Stimulated activated CD8-positive, alpha-beta memory T cell treated with anti-CD3 and anti-CD28 coated beads, Interleukin-7, amount 100 ng/mL, for 1 hour (primary cell): ENCODE measurements at places on chromosomes 2 and 18.

DNA sequence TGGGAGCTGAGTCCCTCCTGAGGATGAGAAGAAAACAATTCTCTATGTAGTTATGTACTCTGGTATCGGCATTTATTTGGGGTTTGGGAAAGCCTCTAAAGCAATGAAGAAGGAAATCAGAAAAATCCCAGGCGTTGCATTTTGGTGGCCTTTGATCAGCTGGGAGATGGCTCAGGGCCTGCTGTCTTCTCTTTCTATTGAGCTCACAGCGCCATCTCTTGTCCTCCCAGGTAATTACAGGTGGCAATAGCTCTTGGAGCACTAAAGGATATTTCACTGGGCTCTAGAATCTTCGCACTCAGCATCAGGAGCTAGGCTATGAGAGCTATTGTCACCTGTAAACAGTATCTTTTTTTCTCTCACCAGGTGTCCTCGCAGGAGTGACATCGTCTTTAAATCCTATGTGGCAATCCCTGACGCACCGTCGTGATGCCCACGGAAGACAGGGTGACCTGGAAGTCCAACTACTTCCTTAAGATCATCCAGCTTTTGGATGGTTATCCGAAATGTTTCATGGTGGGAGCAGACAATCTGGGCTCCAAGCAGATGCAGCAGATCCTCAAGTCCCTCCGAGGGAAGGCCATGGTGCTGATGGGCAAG, 76.1 kb upstream of the PMAIP1 start:
- no peak for DNase-seq

DNA sequence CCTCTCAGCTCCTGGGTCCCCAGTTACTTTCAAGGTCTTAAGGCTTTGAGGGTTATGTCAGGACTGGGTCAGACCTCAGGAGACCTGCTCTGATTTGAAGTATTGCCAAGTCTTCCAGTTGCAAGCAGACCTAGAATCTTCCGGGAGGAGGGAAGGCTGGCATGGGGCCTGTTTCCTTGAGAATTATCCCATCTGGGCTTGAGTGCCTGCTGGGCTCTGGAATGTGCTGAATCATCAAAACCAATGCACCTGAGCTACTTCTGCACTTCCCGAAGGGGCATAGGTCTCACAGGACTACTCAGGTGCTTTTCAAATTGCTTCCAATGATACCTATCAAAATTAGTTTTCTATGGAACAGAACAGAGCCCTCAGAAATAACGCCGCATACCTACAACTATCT, 327.3 kb downstream of the XIRP2 start:
- DNase-seq: no peak

DNA sequence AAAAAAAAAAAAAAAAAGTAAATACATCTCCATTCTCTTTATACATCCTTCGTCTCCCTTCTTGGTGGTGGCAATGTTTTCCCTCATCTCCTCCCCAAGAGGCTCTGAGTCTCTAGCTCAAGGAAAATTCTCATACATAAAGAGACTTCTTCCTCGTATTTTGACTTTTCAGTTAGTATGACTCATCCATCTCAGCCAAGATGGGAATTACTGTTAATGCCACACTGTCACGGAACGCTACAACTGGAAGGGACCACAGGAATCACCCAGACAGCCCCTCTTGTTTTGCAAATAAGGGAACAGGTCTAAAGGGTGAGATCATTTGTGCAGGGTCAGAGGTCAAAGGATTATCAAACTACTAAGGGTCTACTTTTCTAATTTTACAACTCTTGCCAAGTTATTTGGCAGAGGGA, 19.5 kb downstream of the NFE2L2 start:
- no peak for DNase-seq

GRCh38 chr2:174510583-174511189, 23.9 kb upstream of the GPR155 start:
- no peak for DNase-seq

GRCh38 chr2:11417946-11418585, 47.9 kb downstream of the E2F6 start:
- no peak for DNase-seq
